ENCODE measurements at places on chromosomes 3 and 15.

DNA sequence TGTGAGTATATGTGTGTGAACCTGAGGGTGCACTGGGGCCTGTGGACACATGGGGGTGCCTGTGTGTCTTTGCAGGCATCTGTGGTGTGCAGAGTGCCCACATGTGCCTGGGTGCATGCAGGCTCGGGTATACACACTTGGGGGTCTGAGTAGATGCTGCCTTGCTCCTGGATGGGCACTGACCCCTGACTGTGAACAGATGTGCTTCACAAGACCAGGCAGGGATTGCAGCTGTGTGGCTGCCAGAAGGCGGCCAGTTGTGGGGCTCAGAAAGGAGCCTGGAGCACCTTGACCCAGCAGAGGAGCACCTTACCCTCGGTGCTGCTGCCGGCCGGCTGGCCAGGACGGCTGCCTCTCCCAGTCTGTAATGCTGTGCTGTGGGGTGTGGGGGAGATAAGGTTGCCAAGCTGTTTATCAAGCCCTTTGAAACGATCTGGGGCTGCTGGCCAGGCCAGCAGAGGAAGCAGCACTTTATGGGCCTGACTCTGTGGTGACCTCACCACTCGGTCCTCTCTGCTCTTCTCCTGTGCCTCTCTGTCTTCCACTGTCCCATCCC, 55.5 kb upstream of the MRPS22 start:
- DNase-seq = no peak

- DNase-seq = peak; percentile 55
Measured at GRCh38 chr3:59809710-59810444, 760.1 kb upstream of the CFAP20DC start.

- no peak for DNase-seq
Measured at GRCh38 chr3:83655083-83655482, 1303.7 kb upstream of the CADM2 start.

- DNase-seq = no peak
Measured at GRCh38 chr3:98542623-98543022, 10.8 kb downstream of the GPR15 start.

DNA sequence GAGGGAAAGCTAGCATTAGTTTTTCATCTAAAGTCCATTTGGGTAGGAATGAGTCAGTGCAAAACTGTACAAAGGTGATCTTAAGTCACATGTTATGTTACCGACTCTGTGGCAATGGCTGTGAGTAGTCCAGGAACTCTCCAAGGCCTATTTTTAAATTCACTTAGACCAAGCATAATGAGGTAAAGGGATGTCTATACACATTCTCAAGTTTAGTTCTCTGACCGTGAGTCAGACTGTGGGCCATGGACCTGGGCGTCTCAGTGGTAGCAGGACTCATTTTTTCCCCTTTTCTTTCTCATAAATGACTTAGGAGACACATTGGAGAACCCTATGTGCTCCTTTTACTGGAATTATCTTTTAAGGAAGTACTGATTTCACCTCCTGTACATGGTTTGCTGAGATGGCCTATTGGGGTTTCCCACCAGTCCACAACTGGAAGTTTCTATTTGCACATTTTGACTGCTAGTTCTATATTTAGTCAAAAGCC, 488.7 kb upstream of the TPRG1 start:
- no peak for DNase-seq

GRCh38 chr3:49769286-49769915, 16.9 kb downstream of the IP6K1 start:
- no peak for DNase-seq

GRCh38 chr15:76181705-76182107, 121.9 kb downstream of the TMEM266 start:
- DNase-seq = no peak

- peak; percentile 64 for DNase-seq
Measured at GRCh38 chr3:49903451-49904424, at the start of gene MST1R. MST1R (minus strand) TSS chr3:49903873; CDS start chr3:49903609, 264 bp downstream.

- no peak for DNase-seq
Measured at GRCh38 chr3:177792311-177793030, 595.2 kb upstream of the TBL1XR1 start.

- no peak for DNase-seq
Measured at GRCh38 chr15:67744331-67745072, 80.8 kb upstream of the SKOR1 start.

DNA sequence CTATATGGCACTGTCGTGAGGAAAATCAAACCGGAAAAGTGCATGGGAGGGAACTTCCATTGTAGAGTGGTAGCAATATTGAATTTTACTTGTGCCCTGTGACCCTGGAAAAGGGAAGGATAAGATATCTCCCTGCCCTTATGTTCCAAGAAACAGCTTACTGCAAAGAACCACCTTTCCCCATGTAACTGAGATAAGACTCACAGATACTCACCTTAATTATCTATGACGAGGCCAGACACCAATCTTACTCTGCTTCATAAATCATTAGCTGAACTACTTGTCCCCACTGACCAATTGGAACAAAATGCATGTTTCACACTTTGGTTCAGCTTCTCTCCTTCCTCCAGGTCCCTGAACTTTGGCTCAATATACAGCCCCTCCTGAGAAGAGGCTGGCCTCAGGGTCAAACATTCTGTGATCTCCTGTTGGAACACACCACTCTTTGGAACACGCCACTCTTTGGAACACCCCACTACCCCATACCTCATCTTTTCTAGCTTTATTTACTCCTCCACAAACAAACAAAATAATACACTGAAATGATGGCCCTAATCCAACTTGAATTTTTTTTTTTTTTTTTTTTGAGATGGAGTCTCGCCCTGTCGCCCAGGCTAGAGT, 6.9 kb upstream of the TOPAZ1 start:
- no peak for DNase-seq

DNA sequence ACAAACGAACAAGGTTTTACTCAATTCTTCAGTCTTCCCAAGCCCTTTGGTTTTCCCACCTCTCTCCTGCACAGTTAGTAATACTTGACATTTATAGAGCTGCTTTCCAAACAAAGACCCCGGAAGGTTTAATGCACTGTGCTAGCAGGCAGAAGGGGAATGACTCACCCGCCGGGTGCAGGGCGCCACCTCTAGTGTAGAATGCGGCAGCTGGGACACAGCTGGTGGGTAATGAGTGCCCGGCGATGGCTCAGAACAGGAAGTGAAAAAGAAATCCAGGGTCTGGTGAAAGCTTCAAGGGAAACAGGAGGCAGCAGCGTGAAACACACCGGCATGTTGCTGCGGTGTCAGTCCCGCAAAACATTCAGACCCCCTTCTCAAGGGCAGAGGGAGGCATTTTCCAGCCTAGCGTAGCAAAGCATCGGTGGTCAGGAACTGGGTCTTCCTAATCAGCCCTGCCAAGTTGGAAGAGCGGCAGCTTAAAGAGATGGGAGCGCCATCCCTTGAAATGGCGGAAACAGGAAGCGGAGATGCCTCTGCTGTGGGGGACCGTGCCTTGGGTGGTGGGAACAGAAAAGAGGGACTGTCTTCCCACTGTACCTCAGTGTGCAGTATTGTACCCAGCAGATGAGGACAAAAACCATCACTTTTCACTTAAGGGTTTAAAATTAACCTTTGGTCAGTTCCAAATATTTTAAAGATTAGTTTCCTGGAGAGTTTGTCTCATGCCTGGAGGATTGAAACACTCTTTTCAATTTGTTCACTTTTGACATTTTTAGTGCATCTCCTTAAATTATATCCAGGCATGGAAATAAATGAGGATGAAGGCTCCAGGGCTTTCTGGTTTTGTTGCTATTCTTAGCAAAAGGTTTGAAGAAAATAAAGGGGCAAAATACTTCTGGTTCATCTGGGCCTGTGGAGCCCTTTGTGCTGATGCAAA, 160.7 kb upstream of the MCTP2 start:
- no peak for DNase-seq

GRCh38 chr3:129745253-129745652, 138.8 kb upstream of the PLXND1 start:
- no peak for DNase-seq

- DNase-seq = no peak
Measured at GRCh38 chr3:70108072-70108471, 108.5 kb downstream of the SAMMSON start.

DNA sequence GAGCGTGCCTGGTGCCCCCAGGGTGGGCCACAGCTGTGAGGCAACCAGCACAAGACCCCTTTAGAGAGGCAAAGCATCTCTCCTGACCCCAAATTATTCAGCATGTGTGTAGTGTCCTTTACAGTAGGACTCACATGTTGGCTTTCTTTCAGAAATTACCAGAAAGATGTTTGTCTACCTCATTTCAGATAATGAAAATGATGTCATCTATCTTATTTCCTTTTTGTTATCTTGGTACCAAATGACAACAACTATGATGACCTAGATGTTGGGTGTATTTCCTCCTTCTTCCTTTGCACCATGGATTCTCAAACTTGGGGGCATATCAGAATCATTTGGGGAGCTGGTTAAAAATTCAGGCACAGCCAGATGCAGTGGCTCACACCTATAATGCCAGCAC, 50.5 kb downstream of the DAPK2 start:
- DNase-seq = no peak

- DNase-seq = no peak
Measured at GRCh38 chr15:98375513-98376340, 272.6 kb upstream of the IGF1R start.

- DNase-seq = no peak
Measured at GRCh38 chr15:89629829-89630228, 25.4 kb downstream of the KIF7 start.

DNA sequence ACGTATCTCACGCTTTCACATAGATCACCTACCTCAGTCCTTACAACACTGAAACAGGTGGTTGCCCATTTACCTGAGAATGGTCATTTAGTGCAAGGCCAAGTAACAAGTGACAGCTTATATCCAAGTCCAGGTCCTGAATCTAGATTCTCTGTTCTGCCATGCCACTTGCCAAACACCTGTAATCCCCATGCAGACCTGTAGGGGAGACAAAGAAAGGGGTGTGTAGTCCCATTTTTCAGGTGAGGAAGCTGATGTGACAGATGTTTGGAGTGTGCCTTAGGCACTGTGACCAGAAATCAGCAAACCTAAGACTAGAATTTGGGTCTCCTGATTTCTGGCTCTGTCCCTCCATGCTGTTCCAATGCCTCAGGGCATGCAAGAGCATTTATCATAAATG, 12.7 kb downstream of the ZNF35 start:
- DNase-seq = no peak

GRCh38 chr3:72444656-72445223, 403.5 kb downstream of the SHQ1 start:
- DNase-seq = no peak

GRCh38 chr15:64222573-64223366, 59.9 kb upstream of the PPIB start:
- no peak for DNase-seq

DNA sequence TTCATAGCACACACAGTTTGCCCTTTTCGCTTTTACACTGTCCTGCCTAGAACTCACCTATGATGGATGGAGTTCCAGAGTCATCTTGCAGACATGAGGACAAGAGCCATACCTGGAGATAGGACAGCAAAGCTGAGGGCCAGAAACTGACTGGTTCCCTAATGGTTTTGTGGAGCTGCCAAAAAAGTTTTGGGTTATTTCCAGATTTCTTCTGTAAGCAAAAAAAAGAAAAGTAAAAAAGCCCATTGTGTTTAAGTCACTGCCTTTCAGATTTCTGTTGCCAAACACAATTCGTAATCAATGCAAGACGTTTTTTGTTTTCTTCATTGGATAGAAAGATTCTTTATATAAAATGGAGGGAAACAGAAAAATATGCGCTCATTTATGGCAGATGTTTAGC, 42.4 kb upstream of the KY start:
- DNase-seq = no peak

DNA sequence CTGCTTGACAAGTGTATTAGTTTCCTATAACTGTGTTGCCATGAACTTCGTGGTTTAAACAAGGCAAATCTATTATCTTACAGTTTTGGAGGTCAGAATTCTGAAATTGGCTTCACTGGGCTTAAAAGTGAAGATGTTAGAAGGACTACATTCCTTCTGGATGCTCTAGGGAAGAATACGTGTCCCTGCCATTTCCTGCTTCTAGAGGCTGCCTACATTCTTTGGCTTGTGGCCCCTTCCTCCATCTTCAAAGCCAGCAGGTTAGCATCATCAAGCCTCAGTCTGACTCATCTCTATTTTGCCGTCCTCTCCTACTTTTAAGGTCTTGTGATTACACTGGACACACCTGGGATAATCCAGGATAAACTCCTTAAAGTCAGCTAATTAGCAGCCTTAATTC, 327.7 kb downstream of the SATB1 start:
- DNase-seq = no peak

DNA sequence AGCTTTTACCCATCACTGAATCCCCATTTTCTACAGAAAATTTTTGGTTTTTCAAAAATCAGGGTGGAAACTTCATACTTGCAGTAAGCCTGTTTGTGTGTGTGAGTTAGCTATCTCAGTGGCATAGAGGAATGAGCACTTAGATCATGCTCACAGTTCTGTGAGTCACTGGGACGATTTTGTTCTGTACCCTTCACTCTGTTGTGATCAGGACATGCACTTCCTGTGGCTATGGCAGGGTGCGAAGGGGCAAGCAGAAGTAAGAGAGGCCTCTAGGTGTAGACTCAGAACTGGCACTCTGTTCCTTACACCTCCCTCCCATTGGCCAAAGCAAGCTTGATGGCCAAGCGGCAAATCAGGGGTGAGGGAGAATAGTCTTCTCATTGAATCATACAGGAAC, 11.6 kb downstream of the NIPA2 start:
- no peak for DNase-seq

Data from retina (tissue), 1 donor.